ENCODE measurements at places on chromosomes 5 and 9.

GRCh38 chr5:6424110-6424659, 24.5 kb upstream of the UBE2QL1 start:
- no peak for DNase-seq

DNA sequence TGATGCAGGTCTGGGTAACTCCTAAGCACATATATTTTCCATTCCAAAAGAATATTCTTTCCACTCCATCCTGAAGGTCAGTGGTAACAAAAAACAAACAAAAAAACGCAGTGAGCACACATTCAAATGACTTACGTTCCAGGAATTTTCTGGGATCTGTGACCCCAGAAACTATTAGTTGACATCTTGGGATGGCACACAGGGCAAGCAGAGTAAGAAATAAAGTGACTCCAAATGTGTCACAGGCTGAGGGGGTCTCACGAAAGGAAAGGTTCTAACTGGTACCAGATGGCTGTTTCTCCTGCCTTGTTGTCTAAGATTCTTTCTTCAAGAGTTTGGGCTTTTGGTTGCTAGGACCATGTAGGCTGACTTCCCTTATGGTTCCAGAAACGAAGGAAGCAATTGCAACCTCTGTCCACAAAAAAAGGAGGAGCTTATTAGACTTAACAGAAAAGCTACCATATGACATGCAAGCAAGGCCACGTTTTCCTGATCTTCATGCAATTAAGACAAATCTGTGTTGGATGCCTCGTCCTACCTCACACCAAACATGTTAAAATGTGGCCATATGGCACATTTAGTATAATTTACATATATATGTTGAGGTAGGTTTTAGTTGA, 32.7 kb downstream of the PTGS1 start:
- DNase-seq: no peak

DNA sequence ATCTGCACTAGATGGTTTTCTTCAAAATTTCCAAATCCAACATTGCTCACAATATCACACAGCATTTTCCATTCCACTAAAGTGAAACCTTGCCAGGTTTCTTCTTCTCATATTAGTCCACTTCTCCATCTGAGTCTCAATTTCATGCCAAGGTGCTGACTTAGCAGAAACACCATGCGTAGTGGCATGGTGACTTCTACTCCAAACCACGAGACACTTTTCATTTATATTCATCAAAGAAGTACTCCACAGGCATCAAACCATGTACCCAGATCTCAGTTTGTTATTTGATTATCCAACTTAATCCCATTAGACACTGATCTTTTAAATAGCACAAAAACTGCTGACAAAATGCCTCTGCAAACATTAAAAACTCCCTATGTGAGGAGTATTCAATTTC, 233.4 kb upstream of the ITGA1 start:
- DNase-seq: no peak

DNA sequence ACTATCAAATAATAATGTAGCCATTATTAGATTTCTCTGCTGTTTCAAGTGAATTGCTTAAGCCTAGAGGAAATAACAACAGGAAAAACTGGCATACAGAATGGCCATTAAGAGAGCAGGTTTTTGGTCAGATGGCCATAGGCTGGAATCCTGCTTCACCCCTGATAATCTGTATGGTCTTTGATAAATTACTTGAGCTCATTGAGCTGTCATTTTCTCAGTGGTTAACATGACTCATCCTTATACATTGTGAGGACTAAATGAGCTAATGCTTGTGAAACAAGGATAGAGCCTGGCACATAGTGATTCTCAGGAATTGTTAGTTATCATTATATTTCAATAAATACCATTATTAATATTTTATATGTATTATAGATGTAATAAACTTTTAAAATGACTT, 516.5 kb downstream of the KIF4B start:
- DNase-seq: no peak

DNA sequence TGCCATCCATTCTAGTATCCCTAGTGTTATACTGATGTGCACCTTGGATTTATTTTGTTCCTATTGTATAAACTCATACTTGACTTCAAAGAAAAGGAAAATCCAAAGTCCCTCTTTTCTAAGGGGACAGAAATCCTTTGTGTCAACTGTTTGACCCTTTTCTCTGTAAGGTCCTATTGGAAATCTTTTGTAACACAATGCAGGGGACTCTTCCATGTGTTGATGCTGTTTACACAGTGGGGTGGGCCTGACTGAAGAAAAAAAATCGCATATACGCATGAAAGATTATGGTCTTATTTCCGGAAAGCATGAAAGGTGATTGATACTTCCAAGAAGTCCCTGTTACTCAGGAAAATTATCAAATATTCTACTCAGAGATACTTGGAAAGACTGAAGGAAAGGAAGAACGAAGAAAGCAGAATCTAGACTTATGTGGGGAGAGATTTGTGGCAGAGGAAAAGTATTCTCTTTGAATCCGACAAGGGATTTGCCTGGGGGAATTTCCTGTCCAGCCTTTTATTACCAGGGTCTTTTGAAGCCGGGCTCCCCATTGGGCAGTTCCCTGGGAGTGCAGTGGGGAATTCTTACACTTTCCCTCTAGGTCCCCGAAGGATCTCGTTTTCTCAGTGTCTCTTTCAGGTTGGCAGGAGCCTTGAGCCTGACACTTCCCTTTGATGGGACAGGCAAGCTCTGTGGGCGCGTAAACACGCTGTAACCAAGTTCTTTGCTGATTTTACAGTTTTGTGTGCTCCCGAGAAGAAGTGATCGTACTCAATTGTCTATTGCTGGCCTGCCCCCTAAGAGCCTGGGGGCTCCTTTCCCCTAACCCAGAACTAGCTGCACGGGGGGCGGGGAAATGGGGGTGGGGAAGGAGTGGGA, 779 bp upstream of the VCAN start:
- no peak for DNase-seq

DNA sequence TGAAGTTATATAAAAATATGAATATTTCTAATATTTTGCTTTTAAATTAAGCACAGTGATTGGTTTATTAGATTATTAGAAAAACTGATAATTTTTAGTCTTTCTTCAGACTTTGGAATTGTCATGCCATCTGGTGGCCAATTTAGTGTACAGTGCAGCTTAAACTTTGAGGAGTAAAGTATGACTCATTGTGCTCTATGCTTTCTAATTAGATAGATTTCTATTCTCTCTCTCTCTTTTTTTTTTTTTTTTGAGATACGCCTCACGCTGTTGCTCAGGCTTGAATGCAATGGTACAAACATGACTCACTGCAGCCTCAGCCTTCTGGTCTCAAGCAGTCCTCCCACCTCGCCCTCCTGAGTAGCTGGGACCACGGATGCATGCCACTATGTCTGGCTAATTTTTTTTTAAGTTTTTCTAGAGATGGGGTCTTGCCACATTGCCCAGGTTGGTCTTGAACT, 42.1 kb upstream of the GPR21 start:
- peak; percentile 79 for DNase-seq

- no peak for DNase-seq
Observed at GRCh38 chr5:2697446-2698200, 53.9 kb downstream of the IRX2 start.

DNA sequence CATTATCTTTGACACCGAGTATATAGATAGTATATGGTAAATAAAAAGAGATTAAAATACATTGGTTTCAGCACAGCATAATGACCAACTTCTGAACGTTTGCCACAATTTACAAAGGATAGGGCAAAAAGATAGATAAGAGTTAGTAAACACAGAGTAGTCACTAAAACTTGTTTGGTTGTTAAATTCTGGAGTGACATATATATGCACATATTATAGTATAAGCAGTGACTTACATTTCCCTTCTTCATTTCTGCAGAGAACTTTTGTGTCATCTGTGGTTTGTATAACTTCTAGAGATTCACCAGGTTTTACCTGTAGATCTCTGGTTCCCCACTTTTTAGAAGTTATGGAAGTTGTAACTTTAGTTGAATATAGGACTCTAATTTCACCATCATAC, 44.4 kb upstream of the RICTOR start:
- no peak for DNase-seq

GRCh38 chr5:16467363-16468219, 2.0 kb upstream of the ZNF622 start:
- peak; percentile 49 for DNase-seq

DNA sequence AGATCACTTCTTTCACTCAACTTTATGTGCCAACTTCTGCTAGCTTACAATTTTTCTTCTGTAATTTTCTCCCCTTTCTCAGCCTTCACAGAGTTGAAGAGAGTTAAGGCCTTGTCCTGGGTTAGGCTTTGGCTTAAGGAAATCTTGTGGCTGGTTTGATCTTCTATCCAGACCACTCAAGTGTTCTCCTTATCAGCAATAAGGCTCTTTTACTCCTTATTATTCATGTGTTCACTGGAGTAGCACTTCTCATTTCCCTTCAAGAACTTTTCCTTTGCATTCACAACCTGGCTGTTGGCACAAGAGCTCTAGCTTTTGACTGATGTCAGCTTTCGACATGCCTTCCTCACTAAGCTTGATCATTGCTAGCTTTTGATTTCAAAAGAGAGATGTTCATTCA, 86.9 kb upstream of the ALDH1B1 start:
- DNase-seq: no peak

GRCh38 chr5:143200781-143201398, 202.6 kb downstream of the NR3C1 start:
- peak; percentile 93 for DNase-seq

GRCh38 chr5:1515921-1516571, 7.7 kb downstream of the LPCAT1 start:
- no peak for DNase-seq

GRCh38 chr5:73471654-73472053, 23.1 kb upstream of the FOXD1 start:
- DNase-seq: no peak

DNA sequence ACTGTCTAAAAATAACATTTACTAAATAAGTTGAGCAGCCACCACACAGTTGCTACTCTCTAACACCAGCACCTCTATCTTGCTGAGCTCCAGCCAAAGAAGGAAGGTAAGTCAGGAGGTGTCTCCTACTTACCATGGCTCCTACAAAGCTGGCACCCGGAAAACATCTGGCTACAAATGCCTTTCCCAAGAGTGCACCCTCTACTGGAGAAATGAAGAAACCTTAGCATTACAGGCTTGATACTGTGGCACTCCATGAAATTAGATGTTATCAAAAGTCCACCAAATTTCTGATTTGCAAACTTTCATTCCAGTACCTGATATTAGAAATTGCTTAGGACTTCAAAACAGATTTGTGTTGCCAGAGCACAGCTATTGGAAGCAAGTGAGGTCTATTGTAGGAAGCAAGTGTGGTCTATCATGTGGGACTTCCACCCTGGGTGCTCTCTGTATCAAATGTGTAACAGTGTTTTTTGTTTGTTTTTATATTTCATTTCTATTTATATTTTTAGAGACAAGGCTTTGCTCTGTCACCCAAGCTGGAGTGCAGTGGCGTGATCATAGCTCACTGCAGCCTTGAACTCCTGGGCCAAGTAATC, 25.7 kb upstream of the RFK start:
- DNase-seq: peak; percentile 54

- DNase-seq: no peak
Observed at GRCh38 chr5:130164966-130165365, 260.7 kb downstream of the CHSY3 start.

GRCh38 chr5:25387953-25388352, 743.2 kb upstream of the CDH10 start:
- DNase-seq: no peak

DNA sequence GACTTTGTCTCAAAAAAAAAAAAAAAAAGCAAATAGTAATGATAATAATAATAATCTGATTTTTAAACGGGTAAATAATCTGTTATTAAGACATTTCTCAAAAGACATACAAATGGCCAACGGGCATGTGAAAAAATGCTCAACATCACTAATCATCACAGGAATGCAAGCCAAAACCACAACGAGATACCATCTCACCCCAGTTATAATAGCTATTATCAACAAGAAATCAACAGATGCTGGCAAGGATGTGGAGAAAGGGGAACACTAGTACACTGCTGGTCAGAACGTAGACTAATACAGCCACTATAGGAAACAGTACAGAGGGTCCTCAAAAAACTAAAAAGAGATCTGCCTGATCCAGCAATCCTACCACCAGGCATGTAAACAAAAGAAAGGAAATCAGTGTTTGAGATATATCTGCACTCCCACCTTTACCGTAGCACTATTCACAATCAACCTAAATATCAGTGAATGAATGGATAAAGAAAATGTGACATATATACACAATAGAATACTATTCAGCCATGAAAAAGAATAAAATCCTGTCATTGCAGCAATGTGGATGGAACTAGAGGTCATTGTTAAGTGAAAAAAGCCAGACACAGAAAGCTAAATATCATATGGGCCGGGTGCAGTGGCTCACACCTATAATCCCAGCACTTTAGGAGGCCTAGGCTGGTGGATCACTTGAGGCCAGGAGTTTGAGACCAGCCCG, 24.9 kb downstream of the VAV2 start:
- no peak for DNase-seq

- no peak for DNase-seq
Observed at GRCh38 chr9:127683723-127684122, 23.1 kb upstream of the CFAP157 start.

DNA sequence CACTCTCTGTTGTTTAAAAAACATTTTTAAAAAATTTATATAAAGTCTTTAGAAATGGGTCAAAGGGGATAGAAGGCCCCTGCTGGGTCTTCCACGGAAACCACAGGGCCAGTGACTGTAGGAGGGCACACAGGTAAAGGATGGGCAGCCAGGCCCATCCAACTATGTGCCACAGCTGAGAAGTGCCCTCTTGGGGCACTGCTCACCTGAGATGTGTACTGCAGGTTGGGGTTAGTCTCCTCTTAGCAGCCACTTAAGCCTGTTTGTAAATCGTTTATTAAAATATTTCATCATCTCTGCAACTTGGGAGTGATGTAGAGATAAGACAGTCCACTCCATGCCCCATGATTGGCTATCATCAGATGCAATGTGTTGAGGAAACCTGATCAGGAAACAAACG, 222.4 kb downstream of the DIRAS2 start:
- no peak for DNase-seq

GRCh38 chr9:68433531-68434110, 77.2 kb downstream of the PGM5 start:
- no peak for DNase-seq

DNA sequence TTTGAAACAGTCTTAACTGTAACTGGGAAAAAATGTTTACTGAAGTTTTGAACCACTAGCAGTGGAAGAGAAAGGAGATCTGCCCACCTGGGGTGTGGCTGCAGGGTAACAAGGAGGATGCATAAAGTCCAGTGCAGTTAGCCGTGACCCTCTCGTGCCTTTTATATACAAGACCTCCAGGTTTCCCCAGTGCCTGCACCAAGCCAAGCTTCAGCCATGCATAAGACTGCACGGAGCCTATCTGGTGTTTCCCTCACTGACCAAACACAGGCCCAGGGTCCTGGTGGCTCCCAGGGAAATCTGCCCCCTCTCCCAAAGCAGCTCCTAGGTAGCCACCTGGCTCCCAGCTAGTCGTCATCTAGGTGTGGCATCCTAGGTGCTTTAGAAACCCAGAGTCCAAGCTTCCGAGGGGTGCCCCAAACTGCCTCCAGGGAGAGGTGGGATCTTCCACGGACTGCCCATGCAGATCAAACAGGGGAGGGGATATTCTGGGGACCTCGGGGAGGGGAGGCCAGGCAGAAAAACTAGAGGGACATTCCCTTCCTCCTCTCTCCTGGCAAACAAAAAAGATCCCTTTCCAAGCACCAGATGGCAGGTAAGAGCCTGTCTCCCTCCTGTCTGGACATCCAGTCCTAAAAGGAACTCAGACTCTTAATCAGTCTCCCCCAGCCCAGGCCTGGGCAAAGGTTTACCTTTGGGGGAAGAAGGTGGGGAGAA, 2.7 kb downstream of the SHB start:
- no peak for DNase-seq

All from hematopoietic multipotent progenitor cell treated with erythropoietin and hydrocortisone succinate and interleukin-3 and kit ligand, for 8 days (in vitro differentiated cells).